ENCODE measurements at places on chromosomes 7 and 10.

GRCh38 chr10:111459967-111460366 is 383.1 kb downstream of the ADRA2A start:
- no peaks in the 10 kb centered on the region for H3K4me1 ChIP-seq
- no peak for ATAC-seq
- H3K4me3 ChIP-seq, result no peak overlapping the region
- peaks cover 25% of the 10 kb centered on the region for H3K27me3 ChIP-seq
- no peak overlapping the region for H3K27ac ChIP-seq

GRCh38 chr7:41938371-41938770 is 235.5 kb upstream of the INHBA start:
- no peaks in the 10 kb centered on the region for H3K36me3 ChIP-seq
- H3K27ac ChIP-seq, result no peak overlapping the region
- H3K4me1 ChIP-seq, result peaks cover 3% of the 10 kb centered on the region
- peaks cover 15% of the 10 kb centered on the region for H3K27me3 ChIP-seq

DNA sequence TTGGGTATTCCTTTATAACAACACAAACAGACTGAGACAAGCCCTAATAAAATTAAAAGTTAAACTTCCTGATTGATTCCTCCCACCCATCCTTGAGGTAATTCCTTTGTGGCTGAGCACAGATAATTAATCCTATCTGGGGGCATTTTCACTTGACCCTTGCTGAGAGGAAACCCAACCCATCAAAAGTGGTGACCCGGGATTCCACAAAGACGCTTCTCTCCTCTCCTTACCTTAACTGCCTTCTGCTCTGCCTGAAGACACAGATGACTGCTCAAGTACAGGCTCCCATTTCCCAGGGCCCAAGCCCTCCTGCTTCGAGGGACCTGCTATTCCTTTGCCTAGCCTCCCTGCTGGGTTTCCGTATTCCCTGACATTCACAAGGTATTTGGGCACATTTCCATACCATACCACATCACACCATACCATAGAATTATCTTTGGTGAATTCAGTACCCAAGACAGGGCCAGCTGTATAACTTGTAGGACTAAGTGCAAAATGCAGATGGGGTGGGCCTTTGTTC is 9.8 kb upstream of the MAPK8 start:
- peaks cover 3% of the 10 kb centered on the region for H3K4me1 ChIP-seq
- no peaks in the 10 kb centered on the region for H3K27me3 ChIP-seq
- no peak overlapping the region for H3K27ac ChIP-seq
- H3K4me3 ChIP-seq, result no peak overlapping the region
- H3K36me3 ChIP-seq, result no peaks in the 10 kb centered on the region

- H3K4me1 ChIP-seq, result no peaks in the 10 kb centered on the region
- H3K27ac ChIP-seq, result no peak overlapping the region
- peaks cover 33% of the 10 kb centered on the region for H3K27me3 ChIP-seq
- H3K4me3 ChIP-seq, result no peak overlapping the region
These were observed 21.8 kb downstream of the IFT22 start for GRCh38 chr7:101299511-101300464.

- ATAC-seq, result no peak
- H3K27ac ChIP-seq, result no peak overlapping the region
- no peaks in the 10 kb centered on the region for H3K27me3 ChIP-seq
- no peaks in the 10 kb centered on the region for H3K36me3 ChIP-seq
- no peak overlapping the region for H3K4me3 ChIP-seq
- H3K4me1 ChIP-seq, result no peaks in the 10 kb centered on the region
These were observed 173.9 kb downstream of the WNT2 start for GRCh38 chr7:117148971-117149370.

Data from activated T-helper 17 cell treated with anti-CD3 and anti-CD28 coated beads, Interleukin-2, amount 50 U/mL, for 72 hours (primary cell).